Stimulated activated naive CD8-positive, alpha-beta T cell treated with anti-CD3 and anti-CD28 coated beads, Interleukin-15, amount 100 ng/mL, for 72 hours (primary cell): ENCODE measurements at places on chromosomes 1 and 21.

GRCh38 chr1:175146529-175147213, 45.9 kb downstream of the KIAA0040 start:
- peak; percentile 68 for DNase-seq

DNA sequence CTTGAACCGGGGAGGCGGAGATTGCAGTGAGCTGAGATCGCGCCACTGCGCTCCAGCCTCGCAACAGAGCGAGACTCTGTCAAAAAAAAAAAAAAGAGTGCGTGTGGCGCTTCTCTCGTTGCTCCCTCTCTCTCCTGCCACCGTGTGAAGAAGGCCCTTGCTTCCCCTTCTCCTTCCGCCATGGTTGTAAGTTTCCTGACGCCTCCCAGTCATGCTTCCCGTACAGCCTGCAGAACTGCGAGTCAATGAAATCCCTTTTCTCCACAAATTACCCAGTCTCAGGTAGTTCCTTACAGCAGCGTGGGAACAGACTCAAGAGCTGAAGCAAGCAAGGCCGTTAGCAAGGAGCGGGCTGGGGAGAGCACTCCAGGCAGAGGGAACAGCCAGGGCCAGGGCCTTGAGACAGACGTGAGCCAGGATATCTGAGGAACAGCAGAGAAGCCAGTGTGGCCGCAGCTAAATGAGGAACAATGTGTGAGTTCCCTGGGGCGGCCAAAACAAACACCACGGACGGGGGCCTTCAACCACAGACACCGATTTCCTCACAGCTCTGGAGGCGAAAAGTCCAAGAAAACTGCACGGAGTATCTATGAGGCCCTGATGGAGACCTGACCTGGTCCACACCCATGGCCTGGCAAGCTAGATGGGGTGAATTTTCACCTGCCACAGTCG, 54.2 kb upstream of the ETS2 start:
- DNase-seq = no peak

- DNase-seq = no peak
These were observed 74.0 kb upstream of the ARHGEF16 start for GRCh38 chr1:3380469-3380868.

DNA sequence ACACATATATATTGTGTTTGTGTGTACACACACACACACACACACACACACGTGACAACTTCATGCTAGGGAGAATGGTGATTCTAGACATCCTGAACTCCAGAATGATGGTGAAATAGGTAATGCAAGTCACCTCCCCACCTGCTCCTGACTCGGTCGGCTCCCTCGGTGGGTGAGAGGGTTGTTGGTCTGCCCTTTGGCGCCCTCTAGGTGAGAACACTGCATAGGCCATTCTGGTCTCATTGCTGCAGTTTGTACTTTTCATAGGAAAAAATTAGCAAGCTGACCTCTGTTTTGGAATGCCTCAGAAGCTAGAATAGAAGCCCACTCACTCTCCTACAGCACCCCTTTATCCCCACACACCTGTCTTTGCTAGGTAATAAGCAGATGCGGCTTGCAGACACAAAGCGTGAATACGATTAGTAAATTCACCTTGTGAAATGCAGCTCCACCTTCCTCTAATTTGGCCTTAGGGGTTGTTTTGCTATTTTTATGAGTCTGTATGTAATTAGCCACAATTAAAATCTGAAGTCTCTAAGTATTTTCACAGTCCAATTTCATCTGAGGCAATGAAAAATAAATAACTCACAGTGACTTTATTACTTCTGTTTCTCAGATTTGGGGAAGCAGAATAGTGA, 130.0 kb upstream of the KCNJ15 start:
- DNase-seq = peak; percentile 47

GRCh38 chr1:209620487-209620884, 31.7 kb downstream of the LAMB3 start:
- DNase-seq = no peak

DNA sequence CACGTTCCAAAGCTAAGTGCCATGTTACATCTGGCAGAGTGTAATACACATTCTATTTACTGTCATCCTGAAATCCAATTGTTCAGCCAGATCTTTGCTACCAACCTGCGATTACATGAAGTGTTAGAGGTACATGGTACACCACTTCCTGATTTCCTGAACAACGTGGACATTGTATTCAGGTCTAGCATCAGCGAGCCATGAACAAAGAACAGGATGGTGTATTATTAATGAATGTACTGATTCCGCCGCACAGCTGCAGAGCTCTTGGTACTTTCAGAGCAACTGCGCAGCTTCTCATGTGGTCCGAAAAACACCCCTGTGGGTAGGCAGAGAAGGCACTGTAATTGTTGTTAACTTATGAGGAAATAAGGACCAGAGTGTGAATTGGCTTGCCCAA, 511.4 kb downstream of the AJAP1 start:
- no peak for DNase-seq

GRCh38 chr21:32424191-32424535, 11.7 kb downstream of the EVA1C start:
- DNase-seq = no peak

GRCh38 chr1:50634251-50634650, 211.0 kb upstream of the DMRTA2 start:
- DNase-seq = no peak

DNA sequence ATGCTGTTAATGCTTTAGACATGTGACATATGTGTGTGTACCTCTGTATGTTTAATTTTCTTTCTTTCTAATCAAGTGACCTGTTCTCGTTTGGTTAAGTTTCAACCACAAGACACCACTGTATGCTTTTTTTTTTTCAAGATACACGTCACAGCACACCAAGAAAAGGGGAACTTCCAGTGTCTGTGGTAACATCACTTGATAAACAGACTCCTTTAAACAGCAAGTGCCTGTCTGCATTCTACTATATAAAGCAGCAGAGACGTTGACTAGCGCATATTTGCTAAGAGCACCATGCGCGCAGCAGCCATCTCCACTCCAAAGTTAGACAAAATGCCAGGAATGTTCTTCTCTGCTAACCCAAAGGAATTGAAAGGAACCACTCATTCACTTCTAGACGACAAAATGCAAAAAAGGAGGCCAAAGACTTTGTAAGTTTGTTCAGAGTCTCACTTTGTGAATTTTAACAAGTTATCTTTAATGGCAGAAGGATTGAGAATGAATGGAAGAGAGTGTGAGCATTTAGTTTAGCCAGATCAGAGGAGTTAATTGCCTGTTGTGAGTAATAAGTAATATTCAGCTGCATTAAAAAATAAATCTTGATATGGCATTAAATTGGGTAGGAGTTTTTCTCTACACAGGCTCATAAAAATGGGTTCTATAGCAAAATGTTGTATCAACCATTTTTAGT, at the start of gene RGS1:
RGS1 (plus strand) TSS at position 275 of the 691 bp plus-strand sequence; CDS start at position 295, 20 bp downstream.
- DNase-seq = peak; percentile 55

GRCh38 chr1:92910081-92910480, 51.2 kb downstream of the DIPK1A start:
- no peak for DNase-seq

GRCh38 chr1:17546946-17547670, 7.6 kb downstream of the ARHGEF10L start:
- DNase-seq = no peak

DNA sequence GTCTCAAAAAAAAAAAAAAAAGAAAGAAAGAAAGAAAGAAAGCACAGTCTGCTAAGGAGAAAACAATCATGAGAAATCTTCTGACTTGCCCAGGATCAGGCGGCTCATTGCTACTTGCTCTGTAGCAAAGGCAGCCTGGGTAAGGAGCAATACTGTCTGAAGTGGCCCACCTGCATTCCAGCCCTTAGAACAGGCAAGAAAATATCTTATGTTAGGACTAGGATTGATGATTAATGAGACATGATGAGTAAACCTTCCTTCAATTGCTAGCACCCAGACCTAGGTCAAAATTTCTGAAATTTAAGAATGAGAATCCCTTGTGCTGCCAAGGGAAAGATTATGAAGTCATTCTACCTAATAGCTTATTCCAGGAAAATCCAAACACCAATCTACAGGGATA, 140.8 kb downstream of the DSCAM start:
- DNase-seq = no peak

DNA sequence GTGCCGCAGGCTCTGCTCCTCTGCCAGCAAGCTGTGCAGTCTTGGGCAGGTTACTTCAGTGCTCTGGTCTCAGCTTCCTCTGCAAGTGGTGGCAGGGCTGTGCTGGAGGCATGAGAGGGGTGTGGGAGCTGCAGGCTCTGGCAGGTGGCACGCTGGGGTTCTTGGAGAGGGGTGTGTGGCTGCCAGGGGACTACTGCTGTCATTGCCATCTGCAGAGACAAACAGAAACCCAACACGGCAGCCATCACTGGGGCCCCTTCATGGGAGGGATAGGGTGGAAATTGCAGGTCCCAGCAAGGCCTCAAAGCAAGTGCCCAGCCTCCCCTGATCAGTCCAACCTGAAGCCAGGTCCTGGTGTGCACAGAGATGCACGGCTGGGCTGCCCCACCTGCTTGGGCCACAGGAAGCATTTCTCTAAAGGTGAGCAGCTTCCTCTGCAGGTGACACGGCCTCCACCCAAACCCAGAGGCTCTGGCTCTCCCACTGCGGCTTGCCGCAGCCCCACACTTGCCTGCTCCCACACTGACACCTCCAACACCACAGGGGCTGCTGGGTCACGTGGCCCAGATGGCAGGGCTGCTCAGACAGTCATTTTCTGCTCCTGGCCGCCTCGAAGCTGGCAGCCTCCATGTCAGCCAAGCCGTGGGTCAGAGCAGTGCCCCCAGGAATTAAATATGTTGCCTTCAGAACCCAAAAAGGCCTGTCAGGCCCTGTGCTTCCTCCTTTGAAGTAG, 4.1 kb upstream of the COL6A2 start:
- DNase-seq = no peak
